ENCODE measurements at places on chromosomes 7 and 10. TPM values are rescaled to one million over a fixed set of nuclear protein-coding genes. Genes with fewer than 3 reads are reported as not detected.

DNA sequence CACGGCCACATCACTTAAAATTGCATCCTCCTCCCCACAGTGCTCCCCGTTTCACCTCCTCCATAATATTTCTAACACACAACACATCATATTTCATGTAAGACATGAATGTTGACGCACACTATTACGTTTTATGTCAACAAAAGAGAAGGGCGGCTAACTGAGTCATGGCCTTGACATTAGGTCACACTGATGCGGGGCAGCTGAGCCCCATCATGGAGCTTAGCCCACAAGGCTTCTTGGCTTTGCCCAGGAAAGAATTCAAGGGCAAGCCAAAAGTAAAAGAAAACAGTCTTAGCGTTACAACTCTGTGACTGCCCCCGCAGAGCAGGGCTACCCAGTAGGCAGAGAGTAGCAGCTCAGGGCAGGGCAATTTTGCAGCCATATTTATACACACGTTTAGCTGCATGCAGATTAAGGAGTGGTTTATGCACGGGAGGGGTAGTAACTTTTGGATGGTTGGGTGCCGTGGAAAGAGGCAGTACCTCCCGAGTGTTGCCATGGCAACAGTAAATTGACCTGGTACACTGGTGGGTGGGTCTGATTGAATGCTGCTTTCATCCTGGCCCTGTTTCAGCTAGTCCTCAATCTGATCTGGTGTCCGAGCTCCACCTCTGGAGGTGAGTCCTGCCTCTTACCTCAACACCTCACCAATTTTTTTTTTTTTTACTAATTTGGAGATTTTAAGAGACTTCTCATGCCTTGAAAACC is 156.2 kb upstream of the FRMD4A start:
- peak; percentile 49 for DNase-seq

- no peak for DNase-seq
Observed at GRCh38 chr7:30660331-30661255, 21.7 kb downstream of the CRHR2 start.

- DNase-seq: no peak
Observed at GRCh38 chr10:130378556-130379400, 242.6 kb downstream of the GLRX3 start.

DNA sequence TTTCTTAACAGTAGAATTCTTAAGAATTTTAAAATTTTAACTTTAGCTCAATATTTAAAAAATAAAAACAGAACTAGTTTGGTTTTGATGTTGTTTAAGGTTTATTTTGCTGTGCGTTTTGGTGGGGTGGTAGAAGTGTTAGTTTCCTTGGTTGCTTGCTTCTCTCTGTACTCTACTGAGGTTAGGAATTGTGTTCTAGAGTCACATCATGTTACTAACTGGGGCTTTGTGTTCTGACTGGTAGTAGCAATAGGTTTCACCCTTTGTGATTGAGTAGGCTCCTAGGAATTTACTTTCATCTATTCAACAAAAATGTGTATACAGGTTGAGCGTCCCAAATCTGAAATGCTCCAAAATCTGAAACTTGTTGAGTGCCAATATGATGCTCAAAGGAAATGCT is 99.5 kb downstream of the ZEB1 start:
- DNase-seq: no peak

- DNase-seq: no peak
Observed at GRCh38 chr7:139494835-139495579, 11.5 kb upstream of the KLRG2 start.

- DNase-seq: no peak
Observed at GRCh38 chr10:70125918-70126552, 6.6 kb downstream of the AIFM2 start.

DNA sequence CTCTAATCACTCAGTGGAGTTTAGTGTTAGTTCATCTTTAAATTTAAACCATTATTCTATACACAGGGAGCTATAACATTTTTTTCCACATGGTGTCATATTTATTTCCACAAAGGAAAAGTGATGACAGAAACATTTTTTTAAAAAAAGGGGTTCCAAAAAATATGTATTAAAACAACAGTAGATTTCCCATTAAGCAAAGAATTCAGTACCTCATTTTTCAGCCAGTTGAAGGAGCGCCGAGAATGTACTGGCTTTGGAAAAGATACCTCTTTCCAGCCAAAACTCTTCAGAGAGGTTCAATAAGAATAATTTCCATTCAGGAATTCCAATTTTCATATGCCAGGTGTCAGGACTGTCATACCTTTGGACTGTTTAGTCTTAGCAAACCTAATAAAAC is 250.5 kb upstream of the MEOX2 start:
- no peak for DNase-seq

DNA sequence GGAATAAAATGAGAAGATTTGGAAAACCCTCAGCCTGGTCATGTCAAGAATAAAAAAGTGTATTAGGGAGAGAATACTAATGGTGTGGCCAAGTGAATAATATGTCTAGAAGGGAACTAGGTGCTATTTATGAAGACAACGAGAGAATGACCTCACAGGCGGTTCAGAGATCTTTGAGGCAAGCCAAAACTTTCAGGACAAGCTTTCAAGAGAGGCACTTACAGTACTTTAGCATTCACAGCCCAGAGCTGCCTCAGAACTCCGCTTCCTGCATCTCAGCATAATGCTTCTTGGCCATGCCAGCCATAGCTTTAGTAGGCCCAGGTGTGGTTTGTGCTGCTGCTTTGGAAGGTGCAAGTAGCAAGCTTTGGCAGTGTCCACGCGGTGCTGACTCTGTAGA is 37.2 kb upstream of the CCDC7 start:
- DNase-seq: no peak

DNA sequence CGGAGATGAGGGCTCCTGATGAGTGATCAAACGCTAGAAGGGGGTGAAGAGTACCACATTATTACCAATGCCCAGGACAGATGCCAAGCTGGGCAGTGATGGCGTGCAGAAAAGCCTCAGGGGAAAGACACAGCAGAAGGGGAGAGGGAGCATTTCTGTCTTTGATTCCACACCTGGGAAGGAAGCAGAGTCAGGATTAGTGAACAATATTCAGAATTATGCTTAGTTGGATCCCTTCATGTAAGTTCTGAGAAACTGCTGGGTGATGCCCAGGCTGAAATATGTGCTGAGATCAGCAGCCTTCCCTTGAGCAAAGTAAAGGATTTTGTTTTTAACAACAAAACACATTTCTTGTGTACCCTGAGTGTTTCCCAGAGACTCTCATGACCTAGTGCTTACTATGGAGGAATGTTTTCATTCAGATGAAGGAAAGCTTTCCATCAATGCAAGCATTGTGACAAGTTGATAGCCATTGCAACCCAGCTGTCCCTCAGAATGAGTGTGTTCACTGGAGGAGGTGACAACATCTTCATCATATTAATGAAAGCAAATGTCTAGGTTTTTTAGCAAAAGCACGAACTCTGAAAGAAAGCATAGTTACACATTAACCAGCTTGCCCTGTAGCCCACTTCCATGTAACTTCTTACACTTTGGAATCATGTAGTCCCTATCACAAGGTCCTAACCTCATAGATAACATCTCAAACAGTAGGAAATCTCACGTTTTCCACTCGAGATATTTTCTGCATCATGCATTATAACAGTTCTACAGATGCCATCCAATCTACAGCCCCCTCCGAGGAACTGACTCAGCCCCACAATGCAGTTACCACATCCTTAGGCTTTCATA is 23.8 kb upstream of the AKR1C1 start:
- no peak for DNase-seq

DNA sequence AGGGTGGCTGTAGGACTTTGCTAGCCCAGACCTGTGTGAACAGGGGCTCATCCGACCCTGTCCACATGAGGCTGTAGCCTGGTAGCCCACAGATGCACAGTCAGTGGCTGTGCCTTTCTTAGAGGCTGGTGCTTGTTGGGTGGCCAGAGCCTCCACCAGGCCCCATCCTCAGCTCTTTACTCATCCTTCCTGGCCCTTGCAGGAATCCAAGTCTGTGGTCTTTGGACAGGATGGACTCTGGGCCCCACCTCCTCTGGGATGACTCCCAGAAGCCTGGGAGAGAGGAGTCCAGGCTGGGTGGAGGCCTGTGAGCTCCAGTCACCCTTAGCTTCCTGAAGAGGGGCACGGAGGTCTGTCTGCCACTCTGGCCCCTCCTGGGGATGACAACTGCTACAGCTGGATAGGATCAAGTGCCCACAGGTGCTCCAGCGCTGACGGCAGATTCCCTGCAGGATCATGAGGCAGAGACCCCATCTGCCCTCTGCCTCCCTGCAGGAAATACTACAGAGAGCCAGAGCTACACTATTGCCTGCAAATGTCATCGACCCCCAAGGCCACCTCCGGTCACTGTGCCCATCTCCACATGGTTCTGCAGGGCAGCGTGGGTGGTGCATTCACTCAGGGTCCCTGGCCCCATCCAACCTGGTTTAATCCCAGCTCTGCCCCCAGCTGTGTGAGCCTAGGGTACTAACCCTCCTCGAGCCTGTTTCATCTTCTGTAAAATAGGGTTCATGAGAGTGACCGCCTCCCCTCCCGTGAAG is 114.5 kb downstream of the PTPN20 start:
- DNase-seq: peak; percentile 89

GRCh38 chr7:35258125-35258867 is 4.4 kb upstream of the TBX20 start:
- no peak for DNase-seq

DNA sequence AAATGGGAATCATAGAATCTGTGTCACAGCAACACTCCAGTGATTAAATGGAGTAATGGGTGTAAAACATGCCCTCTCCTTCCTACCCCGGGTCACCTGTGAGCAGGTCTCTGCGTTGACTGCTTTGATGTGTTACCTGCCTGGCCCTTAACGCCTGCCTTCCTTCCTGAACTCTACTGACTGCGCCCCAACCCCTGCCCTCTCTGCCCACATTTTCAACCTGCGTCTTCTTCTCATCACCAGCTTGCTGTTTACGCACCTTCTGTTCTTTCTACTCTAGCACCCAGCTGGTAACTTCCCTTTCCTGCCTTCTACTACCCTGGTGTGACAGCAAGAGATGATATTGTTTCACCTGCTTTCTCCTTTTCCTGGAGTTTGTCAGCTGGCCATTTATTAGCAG is 303.0 kb upstream of the LRGUK start:
- no peak for DNase-seq

- no peak for DNase-seq
Observed at GRCh38 chr10:9043466-9043865, 989.0 kb downstream of the GATA3 start.

GRCh38 chr7:46247664-46248063 is 326.6 kb upstream of the IGFBP3 start:
- DNase-seq: no peak

- no peak for DNase-seq
Observed at GRCh38 chr10:107415446-107415845, 250.9 kb upstream of the SORCS1 start.

GRCh38 chr10:12787297-12787696 is 214.2 kb downstream of the CCDC3 start:
- no peak for DNase-seq

- DNase-seq: peak; percentile 33
Observed at GRCh38 chr10:97593421-97593820, 3.9 kb downstream of the C10orf62 start.

GRCh38 chr10:80292607-80293239 is 3.3 kb upstream of the MAT1A start:
- no peak for DNase-seq

GRCh38 chr10:110029450-110029849 is 21.7 kb downstream of the ADD3 start:
- DNase-seq: no peak

DNA sequence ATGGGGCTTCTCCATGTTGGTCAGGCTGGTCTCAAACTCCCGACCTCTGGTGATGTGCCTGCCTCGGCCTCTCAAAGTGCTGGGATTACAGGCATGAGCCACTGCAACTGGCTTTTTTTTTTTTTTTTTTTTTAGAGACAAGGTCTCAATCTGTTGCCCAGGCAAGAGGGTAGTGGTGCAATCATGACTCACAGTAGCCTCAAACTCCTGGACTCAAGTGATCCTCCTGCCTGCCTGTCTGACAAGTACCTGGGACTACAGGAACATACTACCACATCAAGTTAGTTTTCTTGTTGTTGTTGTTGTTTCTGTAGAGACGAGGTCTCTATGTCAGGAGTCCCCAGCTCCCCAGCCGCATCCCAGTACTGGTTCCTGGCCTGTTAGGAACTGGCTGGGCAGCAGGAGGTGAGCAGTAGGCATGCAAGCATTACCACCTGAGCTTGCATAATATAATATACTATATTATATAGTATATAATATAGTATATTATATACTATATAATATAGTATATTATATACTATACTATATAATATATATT is 55.7 kb downstream of the TPK1 start:
- no peak for DNase-seq

CHRM2 gene
- not detected for total RNA-seq

CRTAC1 gene
- not detected for total RNA-seq

KLF14 gene
- total RNA-seq: not detected

LAMB4 gene
- total RNA-seq: not detected

RASA4B gene
- total RNA-seq: 0.12 TPM

COL1A2 gene
- total RNA-seq: 218 TPM

CCAR1 gene
- total RNA-seq: 26.5 TPM

MKI67 gene
- 15.0 TPM for total RNA-seq

CALML5 gene
- total RNA-seq: not detected

PTPRZ1 gene
- not detected for total RNA-seq

KEL gene
- not detected for total RNA-seq

RADIL gene
- 1.1 TPM for total RNA-seq

IDI2 gene
- total RNA-seq: not detected
